HuH-7 (cell line): ENCODE measurements at places on chromosomes 7 and 10.
A peak's percentile ranks its signal among the peaks of the same experiment; 100 is the strongest.

- no peak for DNase-seq
These were observed 6.0 kb upstream of the TAS2R38 start for GRCh38 chr7:141979568-141979967.

DNA sequence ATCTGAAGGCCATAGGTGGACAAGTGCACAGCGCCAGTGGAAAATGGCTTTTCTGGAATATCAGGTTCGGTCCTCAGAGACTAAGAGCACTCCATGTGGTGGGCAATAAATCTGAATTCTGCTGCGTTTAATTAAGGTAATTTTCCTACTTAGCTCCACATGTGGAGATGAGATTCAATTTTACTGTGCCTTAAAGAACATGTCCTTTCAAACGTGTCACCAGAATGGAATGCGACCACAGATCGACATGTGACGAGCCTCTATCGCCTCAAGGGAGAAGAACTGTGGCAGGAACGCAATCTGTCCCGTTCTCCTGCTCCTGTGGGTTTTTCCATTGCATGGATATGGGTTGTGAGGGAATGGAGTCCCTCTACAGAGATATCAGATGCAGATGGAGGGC is 205.3 kb upstream of the ZNF32 start:
- DNase-seq: no peak

DNA sequence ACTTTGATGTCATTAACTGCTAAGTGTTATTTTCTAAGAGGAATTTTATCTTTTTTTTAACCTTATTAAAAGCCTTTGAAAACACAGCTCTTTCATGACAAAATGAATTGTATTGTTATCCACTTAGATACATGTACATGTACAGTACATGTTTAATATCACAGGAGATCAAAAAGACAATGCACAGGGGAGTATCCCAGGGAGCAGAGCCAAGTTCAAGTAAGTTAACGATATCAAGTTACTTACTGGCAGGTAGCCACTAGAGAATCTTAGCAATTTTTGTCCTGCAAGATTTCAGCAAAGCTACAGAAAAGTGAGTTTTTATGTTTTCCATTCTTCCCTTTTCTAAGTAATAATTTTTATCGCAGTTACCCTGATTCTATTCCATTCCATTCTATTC is 33.9 kb upstream of the ARL4A start:
- no peak for DNase-seq

DNA sequence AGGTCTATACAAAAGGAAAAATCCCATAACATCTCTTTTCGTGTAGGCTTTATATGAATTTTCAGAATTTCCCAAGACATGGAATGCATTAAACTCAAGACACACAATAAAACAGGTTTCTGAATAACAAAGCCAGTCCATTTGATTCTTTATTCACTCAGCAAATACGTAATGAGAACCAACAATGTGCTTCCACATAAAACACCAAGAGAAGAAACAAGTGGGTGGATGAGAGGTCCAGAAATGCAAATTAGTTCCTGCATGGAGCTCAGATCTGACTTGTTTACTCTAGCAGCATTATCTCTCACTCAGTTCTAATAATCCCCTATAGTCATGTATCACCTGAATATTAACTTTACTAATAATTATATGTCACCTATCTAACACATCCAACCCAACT is 249.5 kb downstream of the LRRTM3 start:
- no peak for DNase-seq

- no peak for DNase-seq
These were observed 22.2 kb downstream of the PITRM1 start for GRCh38 chr10:3150366-3150765.

DNA sequence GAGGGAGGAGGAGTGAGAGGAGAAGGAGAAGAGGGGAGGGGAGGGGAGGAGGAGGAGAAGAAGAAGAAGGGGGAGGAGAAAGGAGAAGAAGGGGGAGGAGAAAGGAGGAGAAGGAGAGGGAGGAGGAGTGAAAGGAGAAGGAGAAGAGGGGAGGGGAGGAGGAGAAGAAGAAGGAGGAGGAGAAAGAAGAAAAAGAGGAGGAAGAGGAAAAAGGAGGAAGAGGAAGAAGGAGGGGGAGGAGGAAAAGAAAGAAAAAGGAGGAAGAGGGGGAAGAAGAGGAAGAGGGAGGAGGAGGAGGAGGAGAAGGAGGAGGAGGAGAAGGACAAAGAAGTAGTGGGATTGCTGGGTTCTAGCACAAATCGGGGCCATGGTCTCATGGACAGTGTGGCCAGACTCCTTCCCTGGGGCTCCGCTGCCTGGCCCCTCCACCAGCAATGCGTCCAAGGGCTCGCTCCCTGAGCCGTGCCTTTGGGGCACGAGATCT is 4.2 kb upstream of the MAFK start:
- no peak for DNase-seq

GRCh38 chr7:3432911-3433310 is 131.9 kb downstream of the SDK1 start:
- no peak for DNase-seq

GRCh38 chr10:49058463-49059255 is 56.7 kb downstream of the VSTM4 start:
- no peak for DNase-seq

GRCh38 chr10:84329196-84329611 is 815 bp downstream of the CCSER2 start:
- peak; percentile 34 for DNase-seq

- no peak for DNase-seq
These were observed 17.9 kb downstream of the SGPL1 start for GRCh38 chr10:70833601-70834000.

- no peak for DNase-seq
These were observed 57.2 kb downstream of the PAX2 start for GRCh38 chr10:100802607-100803006.

- DNase-seq: no peak
These were observed 14.2 kb downstream of the SLC37A3 start for GRCh38 chr7:140383954-140384713.

GRCh38 chr10:128567551-128567950 is 441.3 kb upstream of the MKI67 start:
- peak; percentile 11 for DNase-seq

DNA sequence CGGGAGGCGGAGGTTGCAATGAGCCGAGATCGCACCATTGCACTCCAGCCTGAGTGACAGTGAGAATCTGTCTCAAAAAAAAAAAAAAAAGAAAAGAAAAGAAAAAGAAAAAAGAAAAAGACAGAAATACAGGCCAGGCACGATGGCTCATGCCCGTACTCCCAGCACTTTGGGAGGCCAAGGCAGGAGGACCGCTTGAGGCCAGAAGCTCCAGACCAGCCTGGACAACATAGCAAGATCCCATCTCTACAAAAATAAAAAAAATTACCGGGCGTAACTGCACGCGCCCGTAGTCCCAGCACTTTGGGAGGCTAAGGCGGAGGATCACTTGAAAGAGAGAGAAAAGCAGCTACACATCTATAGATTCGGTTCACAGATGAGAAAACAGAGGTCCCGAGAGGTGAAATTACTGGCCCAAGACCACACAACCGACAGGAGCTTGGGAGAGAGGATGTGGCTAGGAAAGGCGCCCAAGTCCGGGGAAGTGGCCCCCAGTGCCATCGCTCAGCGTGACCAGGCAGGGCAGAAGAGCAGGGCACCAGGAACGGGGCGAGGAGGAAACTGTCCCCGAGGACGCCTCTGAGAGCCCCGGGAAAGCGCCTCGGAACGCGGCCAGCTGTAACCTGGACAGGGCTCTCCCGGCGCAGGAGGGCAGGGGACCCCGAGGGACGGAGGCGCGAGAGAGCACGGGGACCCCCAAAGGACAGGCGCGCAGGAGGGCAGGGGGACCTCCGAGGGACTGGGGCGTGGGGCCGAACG is 612 bp downstream of the SNX8 start:
- peak; percentile 32 for DNase-seq

DNA sequence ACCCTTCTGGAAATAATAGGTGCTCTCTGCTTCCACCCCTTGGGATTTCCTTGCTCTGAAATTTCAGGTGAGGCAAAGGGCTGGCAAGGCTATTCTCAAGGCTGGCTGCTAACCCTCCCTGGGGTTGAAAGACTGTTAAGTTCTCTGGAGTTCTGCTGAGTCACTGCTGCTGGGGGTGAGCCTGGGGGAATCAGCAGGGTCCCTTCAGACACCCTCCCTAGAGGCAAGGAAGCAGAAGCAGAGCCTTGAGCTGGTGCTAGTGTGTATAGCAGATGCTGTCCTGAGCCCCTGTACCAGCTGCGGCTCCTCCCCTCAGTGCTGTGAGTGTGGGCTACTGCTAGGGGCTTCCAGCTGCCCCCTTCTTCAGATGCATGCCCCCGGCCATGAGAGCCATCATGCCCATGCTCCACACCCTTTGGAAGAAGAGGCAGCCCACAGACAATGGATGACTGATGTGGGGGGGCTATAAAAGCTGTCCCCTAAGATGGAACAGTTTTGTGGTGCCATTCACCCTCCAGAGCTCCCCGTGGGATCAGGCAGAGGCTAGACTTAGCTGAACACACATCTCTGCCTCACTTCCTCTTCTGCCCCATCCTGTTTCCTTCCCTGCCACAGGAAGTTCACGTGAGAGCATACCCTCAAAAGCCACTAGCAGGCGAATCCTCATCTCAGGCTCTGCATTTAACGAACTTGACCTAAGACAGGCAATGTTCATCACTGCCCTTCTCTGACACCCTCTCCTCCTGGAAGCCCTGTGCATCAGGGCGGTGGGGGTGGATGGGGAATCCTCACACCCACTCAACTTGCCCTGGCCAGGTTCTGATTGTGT is 91.8 kb downstream of the SH3PXD2A start:
- no peak for DNase-seq

GRCh38 chr7:155882596-155882995 is 70.3 kb upstream of the SHH start:
- no peak for DNase-seq

DNA sequence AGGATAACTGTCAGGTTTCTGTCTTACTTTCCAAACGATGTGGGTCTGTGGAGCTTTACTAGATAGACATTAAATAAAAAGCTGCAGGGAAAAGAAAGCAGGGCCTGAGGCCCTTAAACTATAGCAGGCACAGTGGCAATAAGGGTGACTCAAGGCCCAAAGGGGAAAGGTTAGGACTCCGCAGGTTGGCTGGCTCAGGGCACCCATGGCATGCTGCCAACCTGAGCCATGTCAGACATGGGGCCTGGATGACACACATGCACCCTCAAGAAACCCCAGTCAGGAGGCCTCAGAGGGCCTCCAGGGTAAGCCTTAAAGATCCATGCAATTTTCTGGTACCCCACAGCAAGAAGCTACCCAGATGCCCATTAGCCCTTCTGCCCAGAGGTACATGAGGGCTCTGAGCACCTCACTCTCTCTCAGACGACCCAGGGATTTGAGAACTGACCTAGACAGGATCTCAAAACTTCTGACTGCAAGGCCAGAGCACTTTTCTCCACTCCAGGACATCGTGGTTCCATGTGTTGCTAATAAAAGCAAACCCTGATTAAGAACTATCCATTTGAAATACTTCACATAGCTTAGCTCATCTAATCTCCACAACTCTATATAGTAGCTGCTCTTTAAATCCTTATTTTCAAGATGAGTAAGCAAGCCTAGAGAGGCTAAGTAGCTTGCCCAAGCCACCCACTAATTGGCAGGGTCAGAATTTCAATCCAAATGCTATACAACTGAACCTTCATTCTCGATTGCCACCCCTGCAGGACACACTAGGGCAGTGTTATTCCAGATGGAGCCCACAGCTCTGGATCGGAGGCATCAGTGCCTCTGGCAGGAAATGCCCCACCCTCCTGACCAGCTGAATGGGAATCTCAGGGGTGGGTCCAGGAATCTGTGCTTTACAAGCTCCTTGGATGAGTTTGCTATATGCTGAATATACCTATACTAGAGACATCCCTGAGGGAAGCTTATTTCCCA is 132.5 kb upstream of the EFCAB10 start:
- DNase-seq: no peak

DNA sequence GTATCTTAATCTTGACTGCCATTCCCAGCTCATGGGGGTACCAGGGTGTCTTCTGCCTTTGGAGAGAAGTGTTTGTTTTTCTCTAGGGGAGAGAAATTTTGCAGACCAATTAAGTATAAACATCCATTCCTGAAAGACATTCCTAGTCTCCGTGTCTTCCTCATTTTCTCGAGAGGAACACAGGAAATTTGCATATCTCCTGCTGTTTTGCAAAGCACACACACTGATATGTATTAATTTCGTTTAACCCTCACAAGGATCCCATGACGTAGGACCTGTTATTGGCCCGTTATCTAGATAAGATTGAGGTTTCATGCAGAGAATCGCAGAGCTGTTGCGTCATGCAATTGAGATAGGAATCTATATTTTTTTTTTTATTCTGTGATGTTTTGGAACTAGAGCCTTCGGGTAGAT is 944 bp downstream of the RHBDD2 start:
- DNase-seq: no peak

DNA sequence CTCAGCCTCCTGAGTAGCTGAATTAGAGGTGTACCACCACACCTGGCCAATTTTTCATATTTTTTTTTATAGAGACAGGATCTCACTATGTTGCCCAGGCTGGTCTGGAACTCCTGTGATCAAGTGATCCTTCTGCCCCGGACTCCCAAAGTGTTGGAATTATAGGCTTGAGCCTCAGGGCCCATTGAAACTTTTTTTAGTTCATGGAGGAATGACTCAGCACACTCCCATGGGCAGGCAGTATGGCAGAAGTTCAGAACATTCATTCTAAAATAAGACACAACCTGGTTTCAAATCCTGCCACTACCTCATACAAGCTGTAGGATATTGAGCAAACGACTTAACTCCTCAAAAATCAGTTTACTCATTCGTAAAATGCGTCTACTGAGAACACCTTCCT is 320.4 kb upstream of the SP8 start:
- no peak for DNase-seq

GRCh38 chr7:146922782-146923181 is 806.2 kb downstream of the CNTNAP2 start:
- DNase-seq: no peak

GRCh38 chr7:126783613-126784012 is 469.1 kb downstream of the GRM8 start:
- DNase-seq: no peak

DNA sequence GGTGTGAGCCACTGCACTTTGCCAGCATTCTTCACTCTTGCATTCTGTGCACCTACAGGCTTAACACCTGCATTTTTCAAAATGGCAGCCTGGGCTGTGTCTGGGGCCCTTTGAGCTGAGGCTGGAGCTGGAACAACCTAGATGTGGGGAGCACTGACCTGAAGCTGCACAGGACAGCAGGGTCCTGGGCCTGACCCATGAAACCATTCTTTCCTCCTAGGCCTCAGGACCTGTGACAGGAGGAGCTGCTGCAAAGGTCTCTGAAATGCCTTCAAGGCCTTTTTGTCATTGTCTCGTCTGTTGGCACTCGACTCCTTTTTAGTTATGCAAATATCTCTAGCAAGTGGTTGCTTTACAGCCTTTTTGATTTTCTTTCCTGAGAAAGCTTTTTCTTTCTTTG is 82.3 kb downstream of the INPP5A start:
- no peak for DNase-seq

DNA sequence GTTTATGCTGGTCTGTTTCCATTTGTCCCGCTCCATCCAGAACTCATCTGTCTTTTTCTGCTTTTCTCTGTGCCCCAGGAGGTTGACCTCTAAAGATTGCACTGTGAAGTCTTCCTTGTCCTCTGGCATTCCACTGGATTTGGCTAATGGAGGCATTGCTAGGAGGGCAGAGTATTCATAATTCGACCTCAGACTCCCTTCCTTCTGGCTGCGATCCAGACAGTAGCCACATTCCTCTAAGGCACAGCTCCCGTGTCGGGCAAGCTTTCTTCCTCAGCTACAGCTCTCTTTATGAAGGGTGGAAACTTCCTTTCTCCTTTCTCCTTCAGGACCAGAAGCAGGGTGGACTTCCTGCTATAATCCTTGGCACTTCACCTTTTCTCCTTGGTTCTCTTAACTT is 175.9 kb downstream of the BAMBI start:
- no peak for DNase-seq
